ENCODE measurements at places on chromosomes 6 and 20.
A peak's percentile ranks its signal among the peaks of the same experiment; 100 is the strongest.

- no peak for DNase-seq
These were observed 22.4 kb upstream of the FKBP1C start for GRCh38 chr6:63188828-63189227.

GRCh38 chr6:25431975-25432307, 152.8 kb downstream of the CARMIL1 start:
- no peak for DNase-seq

- no peak for DNase-seq
These were observed 28.4 kb upstream of the FRMD1 start for GRCh38 chr6:168107191-168107983.

GRCh38 chr6:6491761-6492160, 96.8 kb upstream of the LY86 start:
- no peak for DNase-seq

DNA sequence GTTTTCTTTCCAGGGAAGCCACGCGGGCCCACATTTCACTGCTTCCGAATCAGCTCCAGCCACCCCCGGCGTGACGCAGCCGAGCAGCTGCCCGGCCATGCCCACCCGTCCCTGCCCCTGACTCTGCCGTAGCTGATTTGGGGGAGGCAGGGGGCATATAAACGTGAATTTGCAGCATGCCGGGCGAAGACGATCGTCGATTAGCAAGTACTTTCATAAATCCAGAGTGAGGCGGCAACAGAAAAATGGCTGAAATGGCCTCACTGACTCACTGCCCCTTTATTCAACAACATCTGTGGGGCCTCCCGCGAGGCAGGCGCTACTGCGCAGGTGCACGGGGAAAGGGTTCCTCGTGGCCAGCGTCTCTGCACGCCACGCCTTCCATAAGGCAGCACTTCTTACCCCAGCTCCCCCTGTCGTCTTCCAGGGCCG, 118.0 kb downstream of the DLL1 start:
- DNase-seq = no peak

DNA sequence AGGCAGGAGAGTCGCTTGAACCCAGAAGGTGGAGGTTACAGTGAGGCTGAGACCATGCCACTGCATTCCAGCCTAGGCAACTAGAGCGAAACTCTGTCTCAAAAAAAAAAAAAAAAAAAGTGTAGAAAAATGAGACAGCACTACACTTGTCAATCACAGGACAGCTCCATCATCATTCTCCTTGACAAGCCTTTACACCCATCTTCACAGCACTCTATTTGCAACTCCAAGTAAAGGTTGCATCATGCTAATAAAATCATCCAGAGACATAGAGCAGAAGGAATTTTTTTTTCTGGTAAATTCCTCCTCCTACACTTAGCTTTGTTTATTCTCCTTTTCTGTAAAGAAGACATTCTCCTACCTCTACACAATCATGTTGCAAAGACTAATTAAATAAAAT, 791.0 kb upstream of the HS3ST5 start:
- no peak for DNase-seq

DNA sequence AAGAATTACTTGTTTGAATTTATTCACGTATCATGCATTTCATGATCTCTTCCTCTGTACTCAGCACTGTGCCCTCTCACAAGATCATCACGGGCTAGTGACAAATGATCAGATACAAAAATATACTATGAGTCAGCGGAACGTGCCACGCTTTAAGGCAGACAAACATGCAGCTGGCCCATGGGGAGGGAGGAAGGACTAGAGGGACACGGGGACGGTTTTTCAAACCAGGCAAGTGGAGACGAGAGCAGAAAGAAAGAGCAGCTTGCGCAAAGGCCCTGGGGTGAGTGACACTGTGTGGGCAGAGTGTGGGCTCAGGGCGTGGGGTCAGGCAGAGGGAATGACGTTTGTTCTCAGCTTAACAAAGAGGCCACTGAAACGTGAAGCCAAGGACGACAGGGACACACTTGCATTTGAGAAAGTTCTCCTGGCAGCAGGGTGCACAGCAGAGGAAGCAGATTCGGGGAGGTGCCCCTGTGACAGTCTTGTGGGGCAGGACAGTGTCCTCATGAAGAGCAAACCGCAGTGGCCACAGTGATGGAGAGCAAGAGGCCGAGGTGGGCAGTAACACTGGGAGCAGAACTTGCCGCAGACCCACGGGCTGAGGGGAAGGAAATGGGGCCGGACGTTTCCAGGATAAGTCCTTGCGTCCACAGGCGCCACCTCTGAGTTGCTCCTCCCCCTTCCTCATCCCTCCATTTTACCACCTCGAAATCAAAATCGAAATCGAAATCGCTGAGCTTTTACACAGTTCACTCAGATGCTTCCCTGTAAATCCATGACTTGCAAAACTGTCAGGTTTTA, 6.9 kb upstream of the RPS6KA2 start:
- DNase-seq = no peak

- DNase-seq = no peak
These were observed 185.6 kb upstream of the CST7 start for GRCh38 chr20:24763386-24764026.

DNA sequence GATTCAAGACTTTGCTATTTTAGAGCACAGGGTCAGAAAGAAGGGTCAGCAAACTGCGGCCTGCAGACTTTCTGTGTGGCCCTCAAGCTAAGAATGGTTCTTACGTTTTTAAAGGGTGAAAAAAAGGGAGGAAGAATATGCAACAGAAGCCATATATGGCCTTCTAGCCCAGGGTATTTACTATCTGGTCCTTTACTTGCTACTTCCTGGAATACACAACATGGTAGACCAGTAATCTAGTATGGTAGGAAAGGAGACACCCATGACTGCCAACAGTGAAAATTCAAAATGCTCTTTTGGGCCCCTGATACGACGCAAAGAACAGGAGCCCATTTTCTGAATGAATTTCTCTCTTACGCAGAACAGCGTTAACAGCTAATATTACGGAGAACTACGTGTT, 60.4 kb upstream of the EMILIN3 start:
- no peak for DNase-seq

- peak; percentile 50 for DNase-seq
These were observed 285.8 kb upstream of the SUPT3H start for GRCh38 chr6:45663251-45664221.

- peak; percentile 44 for DNase-seq
These were observed 56.7 kb downstream of the ATXN1 start for GRCh38 chr6:16704401-16705045.

- DNase-seq = peak; percentile 62
These were observed 29.3 kb upstream of the TRIM27 start for GRCh38 chr6:28953039-28953584.

GRCh38 chr20:6909608-6910007, 142.1 kb downstream of the BMP2 start:
- no peak for DNase-seq

- no peak for DNase-seq
These were observed 626.7 kb upstream of the DEFB115 start for GRCh38 chr20:30630761-30631160.

GRCh38 chr6:149891259-149891658, 6.7 kb downstream of the RAET1E start:
- no peak for DNase-seq

DNA sequence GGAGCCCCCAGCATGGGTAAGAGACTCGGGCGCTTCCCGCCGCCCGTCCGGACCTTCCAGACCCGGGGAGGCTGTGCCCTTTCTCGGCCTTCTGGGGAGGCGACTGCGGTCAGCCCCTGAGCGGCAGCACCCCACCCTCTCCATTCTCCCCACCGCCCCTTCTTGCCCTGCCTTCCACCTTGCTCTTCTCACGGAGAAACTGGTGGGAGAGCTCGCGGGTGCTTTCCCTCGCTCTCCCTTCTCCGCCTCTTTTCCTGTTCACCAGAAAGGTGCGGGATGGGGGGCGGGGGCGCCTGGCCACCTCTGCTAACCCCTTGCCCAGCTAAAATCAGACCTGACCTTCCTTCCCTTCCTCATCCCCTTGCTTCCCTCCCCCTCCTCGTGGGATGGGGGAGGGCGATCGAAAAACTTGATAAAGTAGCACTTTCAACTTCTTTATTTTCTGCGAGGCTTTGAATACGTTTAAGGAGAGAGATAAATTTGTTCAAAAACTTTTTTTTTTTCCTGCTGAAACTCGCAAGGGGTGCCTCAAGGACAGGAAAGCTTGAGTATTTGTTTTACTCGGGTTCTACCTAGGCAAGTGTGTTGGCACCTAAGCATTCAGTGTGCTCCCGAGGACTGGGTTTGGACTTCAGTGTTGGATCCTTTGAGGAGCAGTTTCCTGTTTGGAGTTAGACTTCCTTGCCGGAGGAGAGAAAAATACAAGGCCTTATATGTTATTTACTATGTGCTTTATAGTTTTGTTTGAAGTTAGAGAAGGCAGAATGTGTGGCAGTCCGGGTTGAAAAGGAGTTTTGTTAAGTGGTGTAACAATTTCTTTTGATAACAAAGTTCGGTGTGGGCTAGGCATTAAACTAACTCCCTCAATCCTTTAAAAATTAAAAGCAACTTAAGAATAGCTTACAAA, 897 bp downstream of the CD2AP start:
- no peak for DNase-seq

DNA sequence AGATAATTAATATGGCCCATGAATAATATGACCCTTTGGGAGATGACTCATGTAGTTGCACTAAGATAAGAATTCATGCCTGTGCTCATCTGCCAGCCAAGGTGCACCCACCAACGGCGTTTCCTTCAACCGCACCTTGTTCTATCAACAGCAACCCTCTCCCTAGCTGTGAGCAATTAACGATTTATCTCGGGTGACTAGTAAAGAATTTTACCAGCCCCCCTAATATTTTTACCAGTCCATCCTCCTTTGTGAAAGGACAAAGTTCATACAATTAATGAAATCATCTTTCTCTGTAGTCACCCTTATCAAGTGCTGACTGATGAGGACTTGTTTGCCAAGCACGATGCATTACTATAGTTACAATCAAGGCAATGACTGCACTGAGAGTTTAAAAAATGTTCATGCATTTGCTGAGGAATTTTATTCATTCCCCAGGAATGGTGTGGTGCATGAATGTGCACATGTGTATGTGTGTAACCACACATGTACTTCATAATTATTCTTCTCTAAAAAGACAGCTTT, 118.7 kb downstream of the SMOC2 start:
- no peak for DNase-seq

DNA sequence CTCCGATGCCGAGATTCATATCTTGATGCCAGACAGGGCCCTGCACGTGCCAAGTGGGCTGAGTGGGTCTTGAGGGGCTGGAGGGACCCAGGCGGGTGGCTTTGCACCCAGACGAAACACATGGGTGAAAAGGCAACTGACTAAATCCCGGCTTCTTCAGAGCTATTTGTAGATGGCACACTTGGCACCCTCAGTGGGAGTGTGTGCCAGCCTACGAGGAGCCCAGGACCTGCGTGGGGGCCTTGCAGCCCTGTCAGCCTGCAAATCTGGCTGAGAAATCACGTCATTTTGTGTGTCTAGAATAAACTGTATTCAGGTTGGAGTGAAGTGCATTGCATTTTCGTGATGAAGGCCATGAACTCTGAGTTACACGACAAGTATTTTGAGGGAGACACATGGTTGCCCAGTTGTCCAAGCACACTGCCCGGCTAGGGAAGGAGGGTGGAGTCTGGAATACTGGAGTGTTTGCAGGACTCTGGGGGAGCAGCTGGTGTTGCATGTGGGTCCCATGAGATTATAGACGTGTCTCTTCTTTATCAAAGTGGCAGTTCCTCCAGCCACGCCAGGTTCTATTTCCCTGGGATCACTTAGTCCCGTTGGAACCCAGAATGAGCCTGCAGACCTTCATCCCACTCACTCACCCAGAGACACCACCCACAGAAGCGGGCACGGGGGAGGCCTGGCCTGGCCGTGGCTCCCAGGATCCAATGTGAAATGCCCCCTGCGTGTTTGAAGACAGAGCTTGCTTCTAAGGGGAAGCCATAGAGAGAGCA, 60.2 kb downstream of the DLL1 start:
- no peak for DNase-seq

- no peak for DNase-seq
These were observed 63.5 kb upstream of the BHLHE23 start for GRCh38 chr20:63070301-63070625.

DNA sequence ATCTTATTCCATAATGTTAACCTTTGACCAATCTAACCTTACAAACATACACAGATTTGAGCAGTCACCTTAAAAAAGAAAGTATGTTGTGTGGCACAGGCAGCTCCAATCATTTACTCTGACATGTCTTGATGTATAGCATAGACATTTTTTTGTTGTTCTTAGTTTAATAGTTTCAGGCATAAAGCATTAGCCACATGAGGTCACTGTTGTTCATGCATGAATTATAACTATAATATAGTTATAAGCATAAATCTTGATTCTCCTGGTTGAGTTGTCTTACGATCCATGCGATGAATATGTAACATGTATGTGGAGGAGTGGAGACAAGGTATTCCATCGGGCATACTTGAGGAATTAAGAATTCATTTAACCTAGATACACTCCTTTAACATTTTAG, 26.1 kb upstream of the NKAIN2 start:
- DNase-seq = no peak

GRCh38 chr6:139549561-139550070, 175.2 kb upstream of the CITED2 start:
- DNase-seq = no peak

GRCh38 chr6:75201021-75201420, 4.8 kb downstream of the COL12A1 start:
- DNase-seq = no peak

DNA sequence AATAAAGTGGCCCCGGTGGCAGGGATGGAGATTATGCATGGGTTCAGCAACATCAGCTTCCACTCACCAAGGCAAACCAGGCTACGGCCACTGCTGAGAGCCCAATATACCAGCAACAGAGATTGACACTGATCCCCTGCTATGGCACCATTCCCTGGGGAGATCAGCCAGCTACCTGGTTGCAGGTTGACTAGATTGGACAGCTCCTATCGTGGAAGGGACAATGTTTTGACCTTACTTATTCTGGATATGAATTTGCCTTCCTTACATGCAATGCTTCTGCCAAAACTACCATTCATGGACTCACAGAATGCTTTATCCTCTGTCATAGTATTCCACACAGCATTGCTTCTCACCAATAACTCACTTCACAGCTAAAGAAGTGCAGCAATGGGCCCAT, 174.8 kb upstream of the TNFAIP3 start:
- no peak for DNase-seq

- DNase-seq = no peak
These were observed 4.4 kb downstream of the PYGB start for GRCh38 chr20:25252230-25252651.

DNA sequence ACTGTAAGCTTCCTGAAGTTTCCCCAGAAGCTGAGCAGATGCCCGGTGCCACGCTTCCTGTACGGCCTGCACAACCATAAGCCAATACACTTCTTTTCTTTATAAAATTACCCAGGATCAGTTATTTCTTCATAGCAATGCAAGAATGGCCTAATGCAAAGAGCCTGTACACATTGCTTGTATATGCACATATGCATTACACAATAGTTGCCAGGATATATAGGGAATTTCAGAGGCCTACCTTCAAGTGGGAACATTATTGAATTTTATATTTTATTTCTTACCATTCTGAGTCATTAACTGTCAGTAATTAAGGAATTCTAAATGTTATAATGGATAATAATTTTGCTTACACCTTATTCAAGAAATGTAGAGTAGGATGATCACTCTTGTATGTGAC, 60.0 kb upstream of the TXNDC5 start:
- no peak for DNase-seq
